ENCODE measurements at places on chromosomes 3 and 15.

DNA sequence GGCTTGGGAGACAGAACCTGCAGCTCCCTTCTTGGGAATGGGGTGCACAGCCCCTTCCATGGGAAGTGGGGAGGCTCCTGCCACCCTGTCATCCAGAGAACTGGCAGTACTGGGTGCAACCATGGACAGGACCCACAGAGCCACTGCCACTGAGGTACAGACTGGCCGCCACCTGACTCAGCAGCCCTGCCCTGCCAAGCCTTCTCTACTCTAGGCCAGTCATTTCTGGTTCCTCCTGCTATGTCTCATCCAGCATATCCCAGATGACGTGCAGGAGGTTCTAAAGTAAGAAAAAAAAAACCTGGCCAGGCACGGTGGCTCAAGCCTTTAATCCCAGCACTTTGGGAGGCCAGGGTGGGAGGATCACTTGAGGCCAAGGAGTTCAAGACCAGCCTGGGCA lies 76.9 kb upstream of the RPL32 start:
- DNase-seq = no peak

GRCh38 chr3:115666081-115666480 lies 42.8 kb downstream of the GAP43 start:
- DNase-seq = no peak

DNA sequence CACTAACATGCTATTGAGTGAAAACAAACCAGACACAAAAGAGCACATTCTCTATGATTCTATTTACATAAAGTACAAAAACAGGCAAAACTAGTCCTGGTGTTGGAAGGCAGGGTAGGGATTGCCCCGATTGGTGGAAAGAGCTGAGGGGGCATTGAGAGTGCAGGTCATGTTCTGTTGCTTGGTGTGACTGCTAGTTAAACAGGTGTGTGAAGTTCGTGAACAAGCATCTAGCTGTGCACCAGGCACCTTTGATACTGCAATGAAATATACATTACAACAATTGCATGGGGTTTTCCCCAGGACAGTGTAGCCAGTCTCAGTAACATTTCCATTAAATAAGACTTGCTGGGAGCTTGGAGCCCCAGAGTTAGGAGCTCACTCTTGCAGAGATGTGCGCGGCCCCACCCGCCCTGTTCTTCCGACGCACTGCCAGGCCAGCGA lies 26.3 kb upstream of the THRB start:
- DNase-seq = no peak

GRCh38 chr15:39312984-39313383 lies 267.9 kb upstream of the THBS1 start:
- DNase-seq = no peak

DNA sequence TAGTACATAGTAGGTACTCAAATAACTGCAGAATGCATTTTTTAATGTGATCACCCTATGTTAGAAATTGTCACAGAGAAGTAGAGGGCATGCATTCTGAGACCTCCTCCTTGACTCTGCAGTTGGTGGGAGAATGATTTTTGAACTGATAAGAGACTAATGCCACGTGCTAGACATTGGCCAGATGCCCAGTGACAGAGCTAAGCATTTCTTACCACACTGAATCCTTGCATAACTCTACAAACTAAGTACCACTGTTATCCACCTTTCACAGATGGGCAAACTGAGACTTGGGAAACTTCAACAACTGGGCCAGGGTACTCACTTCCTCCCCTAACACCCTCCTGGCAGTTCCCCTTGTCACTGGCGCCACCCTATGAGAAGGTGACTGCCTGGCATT lies 33.5 kb upstream of the SPATA12 start:
- no peak for DNase-seq

- no peak for DNase-seq
These were observed 53.5 kb downstream of the CEMIP start for GRCh38 chr15:80832686-80833085.

- DNase-seq = no peak
These were observed 113.8 kb downstream of the ADAMTSL3 start for GRCh38 chr15:83767741-83768140.

GRCh38 chr3:100603469-100603868 lies 5.9 kb upstream of the ADGRG7 start:
- peak; percentile 44 for DNase-seq

- no peak for DNase-seq
These were observed 119.2 kb downstream of the SHQ1 start for GRCh38 chr3:72728958-72729467.

DNA sequence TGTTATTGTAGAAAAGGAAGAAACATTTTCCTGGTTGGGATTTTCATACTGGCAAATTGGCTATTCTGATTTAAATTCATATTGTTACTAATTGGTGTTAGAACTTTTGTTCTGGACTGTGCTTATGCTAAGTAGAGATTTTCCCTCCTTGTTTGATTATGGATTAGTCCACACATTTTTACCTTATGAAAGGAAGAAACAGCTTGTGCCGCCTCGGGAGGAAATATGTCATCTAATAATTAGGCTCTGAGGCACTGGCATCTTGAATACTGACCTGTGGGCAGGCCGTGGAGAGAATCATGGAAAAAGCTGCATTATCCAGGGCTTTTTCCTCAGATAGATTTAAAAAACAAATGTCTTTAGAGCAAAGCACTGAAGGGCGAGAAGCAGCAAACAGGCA lies 344.3 kb upstream of the TBL1XR1 start:
- DNase-seq = no peak

- DNase-seq = no peak
These were observed 69.5 kb upstream of the TUSC7 start for GRCh38 chr3:116640109-116640508.

- peak; percentile 20 for DNase-seq
These were observed 158.8 kb downstream of the PDZRN3 start for GRCh38 chr3:73465926-73466325.
